ENCODE measurements at places on chromosomes 4 and X. TPM values are rescaled to one million over a fixed set of nuclear protein-coding genes. Genes with fewer than 3 reads are reported as not detected.

Gene DBET
- total RNA-seq: not detected

Gene PDCL2
- not detected for total RNA-seq

Gene STARD8
- total RNA-seq: 2.8 TPM

Gene TAF7L
- total RNA-seq: 5.0 TPM

Gene SHISA3
- total RNA-seq: 0.47 TPM

Gene RNF175
- 0.59 TPM for total RNA-seq

Gene CCSER1
- total RNA-seq: not detected

Gene CYP4V2
- total RNA-seq: 22.0 TPM

GRCh38 chr4:74598611-74599325 lies 153.8 kb downstream of the AREG start:
- no peak for DNase-seq

DNA sequence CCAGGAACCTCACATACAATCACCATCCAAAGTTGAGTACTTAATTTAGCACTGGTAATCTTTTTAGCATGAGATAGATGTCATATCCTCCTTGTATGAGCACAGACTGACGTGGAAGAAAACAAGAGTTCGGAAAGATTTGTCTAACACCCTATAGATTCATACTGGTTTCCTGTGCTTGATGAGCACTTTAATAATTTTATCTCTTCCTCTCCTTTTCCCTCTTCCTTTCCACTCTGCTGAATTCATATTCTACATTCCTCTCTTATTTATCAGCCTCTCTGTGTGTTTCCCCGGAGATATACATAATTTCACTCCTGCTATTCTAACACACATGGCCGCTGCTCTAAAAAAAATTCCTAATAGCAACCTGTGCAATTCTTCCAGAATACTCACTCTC lies 273.9 kb downstream of the AFF2 start:
- no peak for DNase-seq

GRCh38 chr4:148239494-148239985 lies 202.7 kb downstream of the NR3C2 start:
- no peak for DNase-seq

DNA sequence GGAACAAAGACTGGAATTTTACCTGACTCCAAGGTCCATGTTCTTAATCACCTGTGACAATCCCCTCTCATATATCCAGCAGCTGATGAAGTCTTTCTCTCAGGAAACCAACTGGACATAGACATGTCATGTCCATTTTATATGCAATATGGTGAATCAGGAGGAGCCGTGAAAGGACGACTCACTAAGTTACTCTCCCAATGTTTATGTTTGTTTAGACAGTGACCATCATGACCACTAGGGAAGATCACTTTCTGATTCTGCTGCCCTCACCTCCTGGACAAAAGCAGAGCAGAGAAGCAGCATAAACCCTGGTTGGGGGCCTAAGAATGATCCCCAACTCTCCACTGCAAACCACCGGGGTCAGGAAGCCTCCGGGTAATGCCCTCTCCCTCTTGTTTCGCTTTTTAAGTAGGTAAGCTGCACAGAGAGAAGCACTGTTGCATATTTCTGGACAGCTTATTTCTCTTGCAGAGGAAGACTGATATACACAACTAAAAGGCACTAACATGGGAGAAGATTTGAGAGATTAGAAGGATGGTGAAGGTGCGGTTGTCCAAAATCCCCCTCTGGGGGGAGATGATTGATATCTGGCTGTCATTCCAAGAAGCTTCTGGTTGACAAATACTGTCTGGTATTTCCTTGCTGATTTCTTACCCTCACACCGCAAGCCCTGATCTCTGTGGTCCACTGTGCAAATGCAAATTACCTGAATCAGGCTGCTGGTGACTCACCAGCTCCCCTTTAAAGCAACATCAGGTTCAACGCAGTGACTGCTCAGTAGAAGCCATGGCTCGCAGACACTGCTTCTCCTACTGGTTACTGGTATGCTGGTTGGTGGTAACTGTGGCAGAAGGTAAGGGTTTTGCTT lies at the start of gene ODAPH:
ODAPH (plus strand) TSS at position 773 of the 871 bp plus-strand sequence; CDS start at position 790, 17 bp downstream.
- no peak for DNase-seq

DNA sequence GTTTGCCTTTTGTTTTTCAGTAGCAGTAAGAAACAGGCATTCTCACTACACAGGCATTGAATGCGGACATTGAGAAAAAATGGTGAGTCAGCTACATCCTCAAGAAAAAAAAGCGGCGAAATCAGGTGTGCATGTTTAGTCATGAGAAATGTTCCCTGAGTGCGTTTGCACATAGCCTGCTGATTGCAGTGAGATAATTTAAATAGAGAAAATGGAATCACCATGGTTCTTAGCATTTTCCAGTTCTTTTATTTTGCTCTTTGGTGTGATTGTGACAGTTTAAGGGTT lies 54.1 kb upstream of the CLDN34 start:
- DNase-seq: no peak

DNA sequence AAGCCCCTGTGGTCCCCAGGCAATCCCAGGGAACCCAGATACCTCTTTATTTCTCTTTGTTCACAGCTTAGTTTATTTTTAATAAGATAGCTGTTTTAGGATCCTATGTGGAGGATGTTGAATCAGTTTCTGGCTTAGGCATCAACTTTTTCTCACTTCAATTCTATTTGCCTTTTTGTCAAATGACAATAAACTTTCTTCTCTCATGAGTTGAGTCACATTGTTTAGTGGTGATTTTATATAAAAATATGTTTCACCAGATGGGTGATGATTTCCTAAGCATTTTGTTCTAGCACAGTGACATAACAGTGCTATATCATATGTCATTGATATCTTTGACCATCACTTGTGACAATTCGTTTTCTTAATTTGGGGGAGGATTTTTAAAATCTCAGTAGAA lies 198.1 kb upstream of the PUDP start:
- no peak for DNase-seq

- DNase-seq: no peak
Observed at GRCh38 chr4:52836678-52837077, 25.4 kb upstream of the RASL11B start.

DNA sequence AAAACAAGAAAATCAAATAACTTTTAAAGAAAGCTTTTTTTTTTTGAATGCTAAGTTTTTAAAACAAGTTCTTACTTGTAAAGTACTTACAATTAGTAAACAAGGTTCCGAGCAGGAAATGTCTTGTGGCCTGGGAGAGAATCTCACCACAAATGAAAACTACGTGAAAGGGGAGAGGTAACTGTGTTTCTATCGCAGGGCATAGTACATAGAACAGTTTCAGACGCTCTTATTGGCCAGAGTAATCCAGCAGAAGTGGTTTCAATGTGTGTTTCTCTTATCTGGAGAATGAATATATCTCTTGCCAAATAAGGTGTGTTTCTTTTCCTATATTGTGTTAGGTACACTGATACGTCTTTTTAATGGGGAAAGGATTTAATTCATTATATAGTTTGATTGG lies at the start of gene PLAC8:
PLAC8 (minus strand) TSS at position 154 of the 400 bp plus-strand sequence. CDS start 6,808 bp downstream, outside the sequence.
- no peak for DNase-seq

DNA sequence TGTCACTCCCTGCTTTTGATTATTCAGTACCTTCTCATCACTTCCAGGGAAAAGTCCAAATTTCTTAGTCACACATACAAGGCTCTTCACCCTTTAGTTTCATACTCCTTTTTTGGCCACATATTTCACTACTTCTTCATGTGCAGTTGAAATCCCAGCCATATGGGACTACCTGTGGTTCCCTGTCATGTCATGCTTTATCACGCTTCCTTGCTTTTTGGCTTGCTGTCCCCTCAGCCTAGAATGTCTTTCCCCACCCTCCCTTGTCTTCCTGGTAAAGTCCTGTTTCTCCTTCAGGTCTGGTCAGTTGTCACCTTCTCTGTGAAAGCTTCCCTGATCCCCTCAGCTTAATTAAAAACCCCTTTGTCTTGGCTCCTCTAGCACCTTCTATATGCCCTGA lies 163.8 kb downstream of the AFF2 start:
- DNase-seq: no peak

- DNase-seq: peak; percentile 72
Observed at GRCh38 chr4:186067757-186068385, 1.1 kb upstream of the TLR3 start.

DNA sequence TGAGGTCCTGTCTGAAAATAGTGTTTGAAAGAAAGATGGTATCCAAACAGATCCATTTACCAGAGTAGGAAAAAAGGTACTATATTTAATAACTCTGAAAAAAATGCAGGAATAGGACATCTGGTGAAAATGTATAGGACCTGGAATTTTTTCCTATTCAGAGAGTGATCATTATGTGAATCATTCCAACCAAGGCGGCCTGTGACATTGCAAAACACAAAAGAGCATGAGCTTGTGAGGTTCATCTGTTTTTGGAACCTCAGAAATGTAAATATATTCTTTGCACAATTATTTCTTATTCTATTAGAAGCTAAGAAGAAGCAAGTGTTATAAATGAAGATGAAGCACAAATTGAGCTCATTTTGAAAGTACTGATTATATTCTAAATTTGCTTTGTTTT lies 2.0 kb downstream of the C4orf51 start:
- DNase-seq: no peak

DNA sequence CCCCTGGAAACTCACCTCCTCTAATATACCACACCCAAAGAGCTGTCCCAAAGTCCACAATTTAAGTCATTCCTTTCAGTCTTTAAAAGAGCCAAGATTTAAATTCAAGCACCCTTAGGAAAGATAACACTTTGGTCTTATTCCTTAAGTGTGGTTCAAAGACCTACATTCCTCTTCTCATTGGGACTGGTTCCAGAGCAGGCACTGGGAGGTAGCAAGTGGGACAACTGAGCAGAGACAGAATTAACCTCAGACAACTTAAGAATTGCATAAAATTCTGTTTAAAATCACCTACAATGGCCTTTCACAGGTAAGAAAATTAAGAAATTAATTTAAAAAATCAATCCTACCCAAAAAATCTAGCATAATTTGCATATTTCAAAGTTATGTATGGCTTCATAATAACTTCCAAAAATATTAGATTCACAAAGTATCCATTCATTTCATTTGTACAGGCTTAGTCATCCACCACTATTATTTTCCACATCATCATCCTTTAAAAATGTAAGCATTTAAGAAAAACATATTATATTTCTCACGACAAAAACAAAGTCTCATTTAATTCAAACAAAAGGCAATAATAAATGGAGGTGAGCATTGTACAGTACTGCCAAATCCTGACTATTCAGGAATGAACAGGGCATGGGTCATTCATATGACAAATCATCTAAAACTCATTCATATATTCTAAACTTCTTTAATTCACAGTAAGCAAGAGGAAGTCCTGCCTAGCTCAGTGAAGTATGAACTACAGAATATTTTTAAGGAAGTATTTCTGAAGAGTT lies 13.6 kb downstream of the PRSS12 start:
- peak; percentile 43 for DNase-seq

DNA sequence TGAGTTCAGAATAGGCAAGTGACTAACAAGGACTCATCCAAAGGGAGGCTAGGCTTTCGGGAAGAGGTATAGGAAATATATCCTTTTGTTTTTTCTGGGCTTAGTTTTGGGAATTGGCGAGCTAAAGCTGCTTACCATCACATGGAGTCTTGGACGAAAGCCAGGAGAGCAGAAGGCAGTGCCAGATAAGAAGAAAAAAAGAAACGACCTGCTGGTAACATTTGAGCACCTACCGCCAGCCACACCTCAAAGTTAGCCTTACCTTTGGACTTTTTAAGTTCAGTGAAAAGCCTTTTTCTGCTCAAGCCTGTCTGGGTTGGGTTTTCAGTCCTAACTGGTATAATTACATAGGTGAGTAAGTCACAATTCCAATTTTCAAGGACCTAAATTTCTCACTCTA lies 85.1 kb upstream of the LCORL start:
- no peak for DNase-seq

- DNase-seq: no peak
Observed at GRCh38 chrX:76920607-76921006, 493.1 kb downstream of the MAGEE1 start.

All from MG63 (cell line).